ENCODE measurements at places on chromosomes 4 and X. TPM values are rescaled to one million over a fixed set of nuclear protein-coding genes. Genes with fewer than 3 reads are reported as not detected.

- H3K27me3 ChIP-seq, result no peaks in the 10 kb centered on the region
- no peak overlapping the region for H3K27ac ChIP-seq
- peaks cover 18% of the 10 kb centered on the region for H3K4me1 ChIP-seq
- H3K36me3 ChIP-seq, result no peaks in the 10 kb centered on the region
- no peak overlapping the region for H3K4me3 ChIP-seq
Measured at GRCh38 chr4:139767585-139767984, 102.0 kb downstream of the MGST2 start.

DNA sequence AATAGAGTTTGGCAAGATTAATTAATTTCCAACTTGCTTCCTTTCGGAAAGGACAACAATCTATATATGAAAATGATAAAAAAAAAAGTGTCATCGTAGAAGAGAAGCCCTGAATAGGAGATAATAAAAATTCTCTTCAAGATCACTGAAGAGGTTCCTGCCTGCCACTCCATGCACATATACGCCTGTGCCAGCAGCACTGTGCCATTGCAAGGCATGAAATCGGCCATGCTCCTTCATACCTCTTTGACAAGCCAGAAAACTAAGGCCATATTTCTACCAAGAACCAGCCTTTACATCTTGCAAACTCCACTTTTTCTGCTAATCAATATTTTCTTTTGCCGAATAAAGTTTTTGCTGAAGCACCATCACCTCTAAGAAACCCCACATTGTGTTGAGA lies 365.5 kb downstream of the CXXC4 start:
- no peaks in the 10 kb centered on the region for H3K36me3 ChIP-seq
- H3K4me3 ChIP-seq, result no peak overlapping the region
- no peak for DNase-seq
- no peaks in the 10 kb centered on the region for H3K4me1 ChIP-seq

DNA sequence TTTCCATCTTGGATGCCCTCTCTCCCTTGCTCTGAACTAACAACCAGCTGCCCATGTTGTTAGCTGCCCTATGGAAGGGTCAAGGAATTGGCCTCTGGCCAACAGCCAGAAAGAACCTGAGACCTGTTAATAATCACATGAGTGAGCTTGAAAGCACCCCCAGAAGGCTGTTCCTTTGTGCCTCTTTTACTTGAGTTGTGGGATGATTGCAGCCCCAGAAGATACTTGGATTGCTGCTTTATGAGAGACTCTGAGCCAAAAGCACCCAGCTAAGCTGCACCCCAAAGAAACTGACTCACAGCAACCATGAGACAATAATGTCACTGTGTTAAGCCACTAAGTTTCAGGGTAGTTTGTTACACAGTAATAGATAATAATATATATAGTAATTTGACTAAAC lies 73.3 kb downstream of the FRYL start:
- H3K4me1 ChIP-seq, result peaks cover 8% of the 10 kb centered on the region
- H3K27me3 ChIP-seq, result no peaks in the 10 kb centered on the region
- no peak for DNase-seq
- H3K4me3 ChIP-seq, result no peak overlapping the region
- no peak overlapping the region for H3K27ac ChIP-seq

GRCh38 chr4:912548-913279 lies 19.4 kb downstream of the GAK start:
- H3K27me3 ChIP-seq, result no peaks in the 10 kb centered on the region
- H3K27ac ChIP-seq, result no peak overlapping the region
- peaks cover 37% of the 10 kb centered on the region for H3K36me3 ChIP-seq
- no peak overlapping the region for H3K4me3 ChIP-seq
- peak; percentile 58 for DNase-seq

DNA sequence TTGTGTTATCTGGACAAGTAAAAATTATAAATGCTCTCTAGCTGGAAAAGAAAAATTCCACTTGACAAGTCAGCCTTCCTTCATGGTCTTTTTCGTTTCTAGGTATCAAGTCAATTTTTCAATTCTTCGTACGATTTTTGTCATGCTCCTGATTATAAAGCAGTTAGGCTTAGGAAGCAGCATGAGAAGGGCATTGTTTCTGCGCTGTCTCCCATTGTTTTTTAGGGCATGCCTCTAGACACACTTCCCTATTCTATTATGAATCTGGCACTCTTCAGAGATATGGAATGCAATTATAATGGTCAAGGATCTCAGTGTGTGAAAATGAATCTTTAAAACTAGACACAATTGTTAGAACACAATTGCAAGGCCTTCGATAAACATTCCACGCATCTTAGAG lies 164.1 kb upstream of the FAT1 start:
- H3K27me3 ChIP-seq, result no peaks in the 10 kb centered on the region
- H3K4me1 ChIP-seq, result no peaks in the 10 kb centered on the region
- no peak overlapping the region for H3K4me3 ChIP-seq
- no peak for DNase-seq
- no peaks in the 10 kb centered on the region for H3K36me3 ChIP-seq
- no peak overlapping the region for H3K27ac ChIP-seq

GRCh38 chr4:5693871-5694270 lies 14.5 kb downstream of the EVC2 start:
- no peak for DNase-seq
- H3K4me1 ChIP-seq, result no peaks in the 10 kb centered on the region
- no peak overlapping the region for H3K27ac ChIP-seq
- no peak overlapping the region for H3K4me3 ChIP-seq

DNA sequence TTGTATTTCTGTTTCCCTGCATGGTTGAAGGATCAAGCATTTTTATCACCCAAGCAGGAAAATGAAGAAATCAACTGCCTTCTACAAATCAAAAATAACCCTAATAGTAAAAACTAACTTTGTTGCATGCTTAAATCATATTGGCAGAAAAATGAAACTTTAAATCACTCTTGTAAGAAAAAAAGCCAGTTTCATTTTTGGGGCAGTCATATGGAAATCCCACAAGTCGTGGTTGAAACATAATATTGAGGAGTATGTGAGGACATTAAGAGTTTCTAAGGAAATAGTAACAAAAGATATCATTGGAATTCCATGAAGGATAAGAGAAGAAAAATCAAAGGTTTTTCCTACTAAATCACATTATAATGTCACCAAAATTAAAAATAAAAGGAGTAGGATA lies 8.4 kb downstream of the TEC start:
- no peaks in the 10 kb centered on the region for H3K4me1 ChIP-seq
- H3K27ac ChIP-seq, result no peak overlapping the region
- DNase-seq, result no peak
- H3K36me3 ChIP-seq, result no peaks in the 10 kb centered on the region
- H3K27me3 ChIP-seq, result no peaks in the 10 kb centered on the region
- H3K4me3 ChIP-seq, result no peak overlapping the region

- H3K36me3 ChIP-seq, result no peaks in the 10 kb centered on the region
- H3K4me1 ChIP-seq, result peaks cover 5% of the 10 kb centered on the region
- H3K27me3 ChIP-seq, result no peaks in the 10 kb centered on the region
- H3K4me3 ChIP-seq, result no peak overlapping the region
- H3K27ac ChIP-seq, result no peak overlapping the region
Measured at GRCh38 chr4:9996319-9997110, 24.8 kb downstream of the SLC2A9 start.

- no peak overlapping the region for H3K27ac ChIP-seq
- DNase-seq, result no peak
- H3K36me3 ChIP-seq, result no peaks in the 10 kb centered on the region
- no peaks in the 10 kb centered on the region for H3K4me1 ChIP-seq
- no peaks in the 10 kb centered on the region for H3K27me3 ChIP-seq
Measured at GRCh38 chr4:61896634-61897033, 696.5 kb downstream of the ADGRL3 start.

GRCh38 chr4:92359491-92359890 lies 55.7 kb downstream of the GRID2 start:
- no peak for DNase-seq
- no peak overlapping the region for H3K4me3 ChIP-seq
- H3K27me3 ChIP-seq, result no peaks in the 10 kb centered on the region
- H3K36me3 ChIP-seq, result no peaks in the 10 kb centered on the region
- H3K4me1 ChIP-seq, result no peaks in the 10 kb centered on the region
- no peak overlapping the region for H3K27ac ChIP-seq

DNA sequence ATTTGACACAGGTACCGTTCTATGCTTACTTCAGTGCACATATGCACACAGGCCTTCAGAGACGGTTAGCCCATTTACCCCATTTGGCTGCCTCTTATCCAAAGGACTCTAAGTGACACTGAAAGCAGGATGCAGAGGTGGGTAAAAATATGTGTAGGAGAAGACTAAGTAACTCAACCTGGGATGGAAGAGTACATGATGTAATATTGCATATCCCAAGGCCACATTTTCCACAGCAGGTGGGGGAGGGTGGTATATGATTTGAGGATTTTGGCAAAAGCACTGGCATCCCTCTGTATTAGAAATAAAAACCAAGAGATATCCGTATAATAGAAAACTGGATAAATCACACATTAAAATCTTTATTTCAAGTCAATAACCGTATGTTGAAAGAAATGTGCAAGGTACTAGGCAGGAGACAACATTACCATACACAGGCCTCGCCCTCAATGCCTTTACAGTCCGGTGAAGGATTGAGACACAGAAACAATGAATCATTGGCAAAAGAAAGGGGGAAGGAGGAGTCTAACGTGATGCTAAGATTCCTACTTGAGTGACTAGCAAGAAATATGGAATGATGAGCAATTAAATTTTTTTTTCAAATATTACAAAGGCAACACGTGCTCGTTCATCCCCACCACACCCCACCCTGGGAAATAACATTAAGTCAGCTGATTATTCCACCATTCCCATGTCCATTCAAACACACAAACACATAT lies 161.0 kb upstream of the RASGEF1B start:
- no peaks in the 10 kb centered on the region for H3K36me3 ChIP-seq
- H3K4me1 ChIP-seq, result peaks cover 9% of the 10 kb centered on the region
- no peak overlapping the region for H3K4me3 ChIP-seq
- H3K27me3 ChIP-seq, result no peaks in the 10 kb centered on the region

- H3K27me3 ChIP-seq, result no peaks in the 10 kb centered on the region
- no peaks in the 10 kb centered on the region for H3K36me3 ChIP-seq
- H3K4me1 ChIP-seq, result no peaks in the 10 kb centered on the region
Measured at GRCh38 chr4:168685136-168685809, 188.4 kb downstream of the PALLD start.

DNA sequence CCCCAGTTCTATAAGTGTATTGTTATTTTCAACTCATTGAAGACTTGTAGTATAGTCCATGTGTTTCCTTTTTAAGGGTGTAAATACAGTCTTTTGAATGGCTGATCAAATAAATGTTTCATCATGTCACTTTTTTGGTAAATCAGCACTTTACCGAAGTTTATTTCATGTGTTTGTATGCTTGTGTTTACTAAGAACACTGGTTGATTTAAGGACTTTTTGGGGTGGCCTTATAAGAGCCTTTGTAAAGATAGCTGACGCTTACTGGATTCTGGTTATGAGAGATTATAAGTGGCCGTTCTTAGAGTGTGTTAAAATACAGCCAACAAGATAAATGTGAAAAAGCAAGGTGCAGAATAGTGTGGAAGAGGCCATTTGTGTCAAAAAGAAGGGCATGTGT lies 2.6 kb downstream of the UBE2K start:
- DNase-seq, result no peak
- H3K27me3 ChIP-seq, result no peaks in the 10 kb centered on the region
- no peaks in the 10 kb centered on the region for H3K36me3 ChIP-seq
- H3K4me3 ChIP-seq, result peak overlapping the region; percentile 88
- H3K4me1 ChIP-seq, result peaks cover 45% of the 10 kb centered on the region

GRCh38 chr4:10529291-10530136 lies 72.3 kb upstream of the ZNF518B start:
- no peaks in the 10 kb centered on the region for H3K27me3 ChIP-seq
- H3K4me1 ChIP-seq, result no peaks in the 10 kb centered on the region
- H3K27ac ChIP-seq, result no peak overlapping the region
- H3K4me3 ChIP-seq, result no peak overlapping the region

GRCh38 chr4:76445911-76446310 lies 10.9 kb downstream of the SHROOM3 start:
- DNase-seq, result no peak
- no peak overlapping the region for H3K27ac ChIP-seq
- H3K4me3 ChIP-seq, result no peak overlapping the region

DNA sequence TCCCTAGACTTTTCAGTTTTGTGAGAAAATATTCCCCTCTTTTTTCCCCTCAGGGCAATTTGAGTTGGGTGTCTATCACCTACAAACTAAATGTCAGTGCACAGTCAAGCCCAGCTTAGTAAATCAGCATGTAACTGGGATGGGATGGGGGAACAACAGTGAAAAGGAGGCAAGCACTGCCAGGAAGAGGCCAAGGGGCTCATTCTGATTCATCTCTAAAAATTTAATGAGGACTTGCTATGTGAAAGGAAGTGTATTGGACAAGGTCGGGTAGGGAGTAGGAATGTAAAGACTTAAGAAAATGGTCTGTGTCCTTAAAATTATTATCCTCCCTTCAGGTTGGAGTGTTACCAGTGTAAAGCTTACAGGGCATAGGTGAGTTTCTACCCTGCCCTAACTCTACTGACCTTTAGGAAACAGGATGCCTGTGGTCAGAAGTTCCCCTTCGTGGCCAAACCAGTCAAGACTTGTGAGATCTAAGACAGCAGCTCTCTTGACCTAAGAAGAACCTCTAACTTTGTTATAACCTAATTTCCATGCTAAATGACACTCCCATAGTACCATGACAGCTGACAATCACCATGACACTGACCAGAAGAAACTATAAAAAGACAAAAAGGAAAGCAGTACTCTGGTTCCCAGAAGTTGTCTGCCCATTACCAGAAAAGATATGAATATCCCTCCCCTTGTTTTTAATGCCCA lies 194.4 kb upstream of the LDB2 start:
- no peaks in the 10 kb centered on the region for H3K27me3 ChIP-seq
- H3K27ac ChIP-seq, result no peak overlapping the region
- DNase-seq, result no peak
- no peaks in the 10 kb centered on the region for H3K36me3 ChIP-seq
- no peaks in the 10 kb centered on the region for H3K4me1 ChIP-seq

GRCh38 chrX:3461397-3462165 lies 115.1 kb upstream of the MXRA5 start:
- H3K27ac ChIP-seq, result no peak overlapping the region
- H3K27me3 ChIP-seq, result no peaks in the 10 kb centered on the region
- no peak for DNase-seq
- no peak overlapping the region for H3K4me3 ChIP-seq
- H3K4me1 ChIP-seq, result no peaks in the 10 kb centered on the region

DNA sequence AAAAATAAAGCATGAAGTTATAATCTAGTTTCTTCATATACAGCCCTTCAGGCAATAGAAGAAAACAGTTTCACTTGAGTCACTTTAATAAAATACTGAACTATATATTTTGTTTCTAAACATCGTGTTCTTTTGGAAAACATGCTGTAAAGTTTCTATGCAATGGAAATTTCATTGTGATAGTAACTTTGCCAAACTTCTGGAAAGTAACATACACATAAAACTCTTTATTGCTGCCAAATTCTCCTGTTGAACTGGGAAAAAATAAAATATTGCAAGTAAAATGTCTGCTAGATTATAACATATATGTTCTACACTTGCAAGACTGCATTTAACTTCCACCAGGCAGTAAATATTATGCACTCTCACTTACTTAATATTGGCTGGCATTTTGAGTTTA lies 635.4 kb downstream of the SPRY1 start:
- H3K4me1 ChIP-seq, result peaks cover 68% of the 10 kb centered on the region
- no peaks in the 10 kb centered on the region for H3K36me3 ChIP-seq
- H3K27me3 ChIP-seq, result no peaks in the 10 kb centered on the region
- H3K27ac ChIP-seq, result peak overlapping the region; percentile 26

The MAGEA11 gene
- total RNA-seq, result not detected

The COL4A6 gene
- 0.36 TPM for total RNA-seq

The FGF5 gene
- 6.2 TPM for total RNA-seq

The NALF2 gene
- total RNA-seq, result 0.28 TPM

The GYG2 gene
- 2.9 TPM for total RNA-seq

The TEX13B gene
- total RNA-seq, result not detected

The ARL9 gene
- total RNA-seq, result 1.1 TPM

The EDA2R gene
- total RNA-seq, result 1.2 TPM

The RTL3 gene
- 0.95 TPM for total RNA-seq

The TXK gene
- total RNA-seq, result 0.71 TPM
